Fibroblast of skin of abdomen (primary cell): ENCODE measurements at places on chromosomes 13 and 19.

DNA sequence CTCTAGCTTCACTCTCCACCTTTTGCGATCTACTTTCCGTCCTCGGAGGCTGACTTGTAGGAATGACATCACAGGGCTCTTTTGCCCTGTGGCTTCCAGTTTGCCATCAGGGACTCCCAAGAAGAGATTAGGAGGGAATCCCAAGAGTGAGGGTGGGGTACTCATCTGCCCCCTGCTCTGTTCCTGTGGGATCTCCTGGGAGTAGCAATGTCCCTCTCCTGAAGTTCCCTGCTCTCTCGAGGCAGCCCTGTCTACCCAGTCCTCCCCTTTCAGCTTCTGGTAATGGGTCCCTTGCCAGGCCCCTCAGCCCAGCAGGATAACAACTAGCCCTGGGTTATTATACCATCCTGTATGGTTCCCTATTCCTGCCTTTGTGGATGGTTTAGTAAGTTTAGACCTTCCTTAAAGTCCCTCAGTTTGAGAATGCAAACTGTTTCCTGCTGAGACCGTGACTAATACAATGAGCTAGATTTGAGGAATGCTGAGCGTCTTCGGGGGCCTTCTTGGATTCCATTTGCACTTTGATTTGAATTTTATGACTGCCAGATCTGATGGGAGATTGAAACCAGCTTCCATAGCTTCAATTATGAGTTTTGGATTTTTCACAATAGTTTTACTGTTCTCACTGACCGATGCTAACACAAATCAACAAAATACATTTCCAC, 73.7 kb upstream of the IPO5 start:
- DNase-seq: peak; percentile 96

- DNase-seq: no peak
Measured at GRCh38 chr13:95254339-95254738, 46.9 kb downstream of the ABCC4 start.

DNA sequence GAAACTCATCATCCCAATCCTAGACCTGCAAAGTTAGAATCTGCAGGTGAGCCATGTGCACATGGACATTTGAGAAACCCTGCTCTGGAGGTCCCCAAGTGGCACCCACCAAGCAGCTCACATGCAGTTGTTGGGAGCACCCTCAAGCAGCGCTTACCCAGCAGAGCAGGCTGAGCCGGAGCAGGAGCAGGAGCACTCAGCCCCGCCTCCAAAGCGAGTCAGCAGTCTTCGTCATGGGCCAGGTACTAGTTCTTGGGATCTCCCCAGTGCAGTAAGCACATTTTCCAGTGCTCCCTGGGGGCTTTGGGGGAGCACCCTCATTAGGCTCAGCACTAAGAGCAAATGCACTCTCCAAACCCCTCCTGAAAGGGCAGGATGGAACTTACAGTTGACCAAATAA, 572.7 kb downstream of the IRS2 start:
- no peak for DNase-seq

- DNase-seq: no peak
Measured at GRCh38 chr13:80548915-80549314, 208.0 kb upstream of the SPRY2 start.

- DNase-seq: peak; percentile 48
Measured at GRCh38 chr13:25037057-25037813, 58.7 kb upstream of the PABPC3 start.

- DNase-seq: peak; percentile 33
Measured at GRCh38 chr19:48330012-48330681, 4.8 kb downstream of the EMP3 start.

- DNase-seq: no peak
Measured at GRCh38 chr13:20125783-20126165, 35.1 kb downstream of the GJA3 start.

- no peak for DNase-seq
Measured at GRCh38 chr13:100546713-100547405, 41.7 kb downstream of the GGACT start.

GRCh38 chr19:45911291-45911690, 3.3 kb downstream of the NANOS2 start:
- DNase-seq: no peak

DNA sequence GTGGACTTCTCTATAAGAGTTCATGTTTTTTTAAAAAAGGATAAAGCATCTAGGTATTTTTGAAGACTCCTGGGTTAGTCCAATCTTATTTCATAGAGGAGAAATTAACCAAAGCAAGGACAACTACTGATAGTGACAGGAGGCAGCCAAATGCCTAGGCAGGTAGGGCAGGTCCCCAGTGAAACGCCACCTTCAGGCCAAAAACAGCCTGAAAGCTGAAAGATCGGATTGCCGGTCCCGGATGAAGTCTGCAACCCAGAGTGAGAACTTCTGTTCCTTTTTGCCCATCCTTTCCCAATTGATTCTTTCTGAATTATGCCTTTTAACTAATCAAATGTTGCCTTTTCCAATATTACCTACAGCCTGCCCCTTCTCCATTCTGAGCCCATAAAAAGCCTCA, 6.1 kb upstream of the GGACT start:
- DNase-seq: no peak

GRCh38 chr19:15253061-15253460, 20.8 kb upstream of the EPHX3 start:
- no peak for DNase-seq

- DNase-seq: peak; percentile 20
Measured at GRCh38 chr19:15417699-15418098, 1.1 kb downstream of the AKAP8L start.

GRCh38 chr13:101307181-101307701, 109.1 kb downstream of the NALCN start:
- peak; percentile 98 for DNase-seq

- DNase-seq: peak; percentile 5
Measured at GRCh38 chr13:75173457-75174356, 308.3 kb downstream of the TBC1D4 start.

DNA sequence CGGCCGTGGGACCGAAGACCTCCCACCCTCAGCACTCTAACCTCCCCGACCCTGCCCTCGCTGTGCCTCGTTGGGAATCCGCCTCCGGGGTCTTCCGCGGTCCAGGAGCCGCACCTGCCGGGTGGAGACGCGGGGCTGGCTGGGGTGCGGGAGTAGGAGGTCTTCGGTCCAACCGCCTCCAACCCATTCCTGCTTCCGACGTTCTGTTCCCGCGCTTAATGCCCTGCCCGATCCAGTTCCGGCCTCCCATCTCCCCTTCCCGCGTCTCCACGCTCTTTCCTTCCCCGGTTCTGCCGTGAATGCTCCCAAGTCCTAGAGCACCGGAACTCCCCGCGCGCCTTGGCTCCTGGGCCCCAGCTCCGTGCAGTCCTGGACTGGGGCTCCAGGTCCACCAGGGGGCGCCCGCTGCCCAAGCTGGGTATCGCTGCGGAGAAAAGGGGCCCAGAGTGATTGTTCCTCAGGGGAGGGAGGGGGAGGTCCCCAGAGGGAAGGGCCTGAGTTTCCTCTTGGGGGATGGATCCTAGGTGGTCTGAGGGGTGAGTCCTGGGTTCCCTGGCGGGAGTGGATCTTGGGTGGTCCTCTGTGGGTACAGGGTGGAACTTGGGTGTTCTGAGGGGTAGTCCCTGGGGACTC, 14.1 kb upstream of the TNFSF9 start:
- DNase-seq: peak; percentile 81

DNA sequence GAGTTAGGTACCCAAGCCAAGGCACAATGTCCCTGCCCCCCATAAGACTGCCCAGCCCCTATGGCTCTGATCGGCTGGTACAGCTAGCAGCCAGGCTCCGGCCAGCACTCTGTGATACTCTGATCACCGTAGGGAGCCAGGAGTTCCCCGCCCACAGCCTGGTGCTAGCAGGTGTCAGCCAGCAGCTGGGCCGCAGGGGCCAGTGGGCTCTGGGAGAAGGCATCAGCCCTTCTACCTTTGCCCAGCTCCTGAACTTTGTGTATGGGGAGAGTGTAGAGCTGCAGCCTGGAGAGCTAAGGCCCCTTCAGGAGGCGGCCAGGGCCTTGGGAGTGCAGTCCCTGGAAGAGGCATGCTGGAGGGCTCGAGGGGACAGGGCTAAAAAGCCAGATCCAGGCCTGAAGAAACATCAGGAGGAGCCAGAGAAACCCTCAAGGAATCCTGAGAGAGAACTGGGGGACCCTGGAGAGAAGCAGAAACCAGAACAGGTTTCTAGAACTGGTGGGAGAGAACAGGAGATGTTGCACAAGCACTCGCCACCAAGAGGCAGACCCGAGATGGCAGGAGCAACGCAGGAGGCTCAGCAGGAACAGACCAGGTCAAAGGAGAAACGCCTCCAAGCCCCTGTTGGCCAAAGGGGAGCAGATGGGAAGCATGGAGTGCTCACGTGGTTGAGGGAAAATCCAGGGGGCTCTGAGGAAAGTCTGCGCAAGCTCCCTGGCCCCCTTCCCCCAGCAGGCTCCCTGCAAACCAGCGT, 3.0 kb upstream of the KMT2B start:
- no peak for DNase-seq

DNA sequence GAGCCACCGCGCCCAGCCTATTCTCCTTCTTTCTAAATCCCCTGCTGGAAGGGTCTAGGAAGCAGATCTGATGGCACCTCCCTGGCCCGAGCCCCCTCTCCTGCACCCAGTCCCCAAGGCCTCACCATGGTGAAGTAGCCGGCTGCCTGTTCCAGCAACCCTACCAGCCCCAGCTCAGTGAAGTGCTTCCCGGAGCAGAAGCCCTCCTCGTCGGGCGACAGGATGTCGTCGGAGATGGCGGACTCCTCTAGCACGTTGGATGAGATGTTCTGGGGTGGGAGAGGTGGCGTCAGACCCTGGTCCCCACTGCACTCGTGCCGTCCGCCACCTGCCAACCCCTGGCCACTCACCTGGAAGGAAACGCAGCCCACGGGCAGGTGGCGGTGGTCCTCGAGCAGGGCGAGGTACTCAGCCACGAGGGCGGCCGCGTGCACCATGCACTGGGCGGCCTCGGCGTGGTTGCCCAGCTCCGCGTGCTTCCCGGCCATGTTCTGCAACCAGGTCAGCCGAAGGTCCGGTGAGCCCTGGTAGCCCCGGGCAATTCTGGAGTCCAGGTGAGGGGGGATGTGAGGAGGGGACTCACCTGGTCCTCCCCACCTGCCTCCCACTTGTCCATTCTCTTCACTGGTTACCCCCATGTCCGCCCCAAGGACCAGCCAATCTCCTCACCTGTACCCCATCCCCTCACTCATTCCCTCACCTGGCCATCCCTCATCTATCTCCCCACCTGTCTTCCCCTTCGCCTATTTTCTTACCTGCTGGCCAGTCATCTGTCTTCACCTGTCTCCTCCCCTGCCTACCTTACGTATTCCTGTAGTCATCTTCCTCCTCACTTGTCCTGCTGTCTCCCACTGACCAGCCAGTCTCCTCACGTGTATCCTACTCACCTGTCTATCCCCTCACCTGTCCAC, 11.5 kb upstream of the KANK2 start:
- DNase-seq: peak; percentile 52

DNA sequence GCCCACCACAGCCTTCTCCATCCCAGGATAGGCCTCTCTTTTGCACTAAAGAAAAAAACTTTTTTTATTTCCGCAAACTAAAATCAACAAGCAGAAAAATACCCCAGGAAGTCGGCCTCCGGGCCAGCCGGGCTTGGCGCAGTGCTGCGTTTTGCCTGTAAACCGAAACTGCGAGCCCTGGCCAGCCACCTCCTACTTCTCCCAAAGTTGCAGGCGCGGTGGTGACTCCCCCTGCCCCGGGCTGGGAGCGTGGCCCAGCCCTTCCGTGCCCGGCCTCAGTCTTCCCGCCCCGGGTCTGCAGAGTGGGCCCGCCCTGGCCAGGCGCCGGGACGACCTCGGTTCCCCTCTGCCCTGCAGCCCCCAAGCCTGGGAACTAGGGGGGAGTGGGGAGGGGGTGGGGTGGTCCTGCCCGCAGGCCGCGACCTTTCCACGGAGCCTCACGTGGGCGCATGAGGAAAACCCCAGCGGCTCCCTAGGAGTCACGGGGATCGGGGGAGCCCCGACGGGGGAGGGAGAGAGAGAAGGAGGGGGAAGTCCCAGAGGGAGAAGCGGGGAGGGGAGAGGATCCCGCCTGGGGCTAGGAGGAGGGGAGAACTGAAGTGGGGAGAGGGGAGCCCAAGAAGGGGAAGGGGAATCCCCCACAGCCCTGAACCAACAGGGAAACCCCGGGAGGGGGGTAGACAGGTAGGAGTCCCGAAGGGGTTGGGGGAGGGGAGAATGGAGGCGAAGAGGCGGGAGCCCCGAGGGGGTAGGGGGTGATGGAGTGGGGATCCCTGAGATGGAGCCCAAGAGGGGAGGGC, 3.0 kb downstream of the GADD45B start:
- DNase-seq: peak; percentile 77

DNA sequence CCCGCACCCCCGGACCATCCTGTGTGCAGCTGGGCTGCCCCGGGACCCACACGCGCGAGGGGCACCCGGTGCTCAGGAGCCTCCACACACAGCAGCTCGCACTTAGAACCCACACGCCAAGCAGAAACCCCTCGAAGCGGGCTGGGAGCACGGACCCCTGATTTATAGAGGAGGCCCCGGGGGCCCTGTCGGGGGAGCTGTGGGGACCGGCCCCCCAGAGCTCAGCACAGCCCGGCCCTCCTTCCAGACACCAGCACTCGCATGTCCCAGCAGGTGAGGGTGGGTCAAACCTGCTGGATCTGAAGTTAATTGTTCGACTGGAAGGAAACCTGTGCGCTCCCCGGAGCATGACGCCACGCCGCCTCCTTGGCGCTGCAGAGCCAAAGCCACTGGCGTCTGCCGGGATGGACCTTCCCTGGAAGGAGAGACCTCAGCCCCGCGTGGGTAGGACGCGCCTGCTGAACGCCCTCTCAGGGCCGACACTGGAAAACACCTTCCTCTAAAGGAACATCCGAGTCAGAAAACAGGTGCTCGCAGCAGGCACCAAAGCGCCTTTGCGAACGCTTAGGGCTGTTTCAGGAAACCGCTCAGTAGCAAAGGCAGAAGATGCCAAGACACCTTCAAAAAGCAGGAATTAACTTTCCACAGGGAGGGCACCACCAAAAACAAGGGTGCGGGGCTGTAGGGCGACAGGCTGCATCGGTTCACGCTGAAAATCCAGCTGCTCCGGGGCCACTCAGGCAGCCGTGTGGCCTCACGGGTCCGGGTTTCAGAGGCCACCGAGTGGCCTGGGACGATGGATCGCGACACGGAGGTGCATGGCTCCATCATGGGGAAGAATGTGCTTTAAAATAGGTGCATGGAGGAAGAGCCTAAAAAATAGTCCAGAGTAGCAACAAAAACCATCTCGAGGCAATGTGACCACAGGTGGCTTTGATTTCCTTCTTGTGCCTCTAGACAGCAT, 37.8 kb upstream of the GRTP1 start:
- DNase-seq: no peak

GRCh38 chr19:18388100-18388959, 2.4 kb downstream of the GDF15 start:
- DNase-seq: peak; percentile 43

DNA sequence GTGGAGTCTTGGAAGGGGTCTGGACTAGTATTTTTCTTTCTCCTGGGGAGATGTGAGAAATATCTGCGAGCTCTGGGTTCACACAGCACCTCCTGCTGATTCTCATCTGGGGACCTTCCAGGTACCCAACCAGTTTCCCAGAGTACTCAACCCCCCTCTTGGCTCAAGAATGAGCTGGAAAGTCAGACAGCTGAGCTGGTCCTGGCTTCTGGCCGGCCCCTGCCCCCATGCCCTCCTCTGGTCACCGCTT, 2.2 kb upstream of the PDE4A start:
- no peak for DNase-seq

DNA sequence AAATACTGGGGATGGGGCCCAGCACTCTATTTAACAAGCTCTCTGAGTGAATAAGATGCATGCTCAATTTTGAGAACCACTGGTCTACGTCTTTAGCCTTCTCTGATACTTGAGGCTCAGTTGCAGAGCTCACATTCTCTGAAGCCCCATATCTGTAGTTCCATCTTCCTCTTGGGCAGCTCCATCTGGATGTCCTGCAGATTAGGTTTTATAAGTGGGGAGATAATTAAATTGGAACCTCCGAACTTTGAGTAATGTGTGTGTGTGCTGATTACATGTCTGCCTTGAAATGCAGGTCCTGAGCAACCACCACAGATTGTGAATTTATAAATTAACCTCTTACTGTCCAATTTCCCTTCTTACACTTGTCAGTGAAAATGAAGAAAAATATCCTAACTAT, 7.2 kb upstream of the RASL11A start:
- DNase-seq: no peak
